ENCODE measurements at places on chromosomes 7 and 10. TPM values are rescaled to one million over a fixed set of nuclear protein-coding genes. Genes with fewer than 3 reads are reported as not detected.

- DNase-seq, result no peak
These were observed 39.8 kb downstream of the EXOC4 start for GRCh38 chr7:133292631-133293030.

DNA sequence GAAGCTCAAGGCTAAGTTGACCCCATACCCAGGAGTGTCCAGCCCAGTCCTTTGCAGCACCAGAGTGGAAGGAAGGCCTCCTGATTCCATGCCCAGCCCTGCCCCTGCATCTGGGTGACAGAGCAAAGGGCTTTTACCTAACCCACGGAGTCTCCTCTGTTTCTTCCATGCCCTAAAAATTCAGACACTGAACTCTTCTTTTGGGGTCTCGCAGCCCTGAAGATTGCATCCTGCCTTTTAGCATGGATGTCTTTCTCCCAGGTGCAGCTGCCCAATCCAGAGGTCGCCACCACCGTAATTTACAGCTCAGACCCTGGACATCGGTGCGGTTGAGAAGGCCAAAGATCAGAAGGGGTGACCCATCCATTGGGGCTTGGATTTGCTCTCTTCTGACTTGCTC lies 50.8 kb downstream of the CXCL12 start:
- DNase-seq, result no peak

GRCh38 chr7:2112261-2113198 lies 120.2 kb downstream of the MAD1L1 start:
- no peak for DNase-seq

DNA sequence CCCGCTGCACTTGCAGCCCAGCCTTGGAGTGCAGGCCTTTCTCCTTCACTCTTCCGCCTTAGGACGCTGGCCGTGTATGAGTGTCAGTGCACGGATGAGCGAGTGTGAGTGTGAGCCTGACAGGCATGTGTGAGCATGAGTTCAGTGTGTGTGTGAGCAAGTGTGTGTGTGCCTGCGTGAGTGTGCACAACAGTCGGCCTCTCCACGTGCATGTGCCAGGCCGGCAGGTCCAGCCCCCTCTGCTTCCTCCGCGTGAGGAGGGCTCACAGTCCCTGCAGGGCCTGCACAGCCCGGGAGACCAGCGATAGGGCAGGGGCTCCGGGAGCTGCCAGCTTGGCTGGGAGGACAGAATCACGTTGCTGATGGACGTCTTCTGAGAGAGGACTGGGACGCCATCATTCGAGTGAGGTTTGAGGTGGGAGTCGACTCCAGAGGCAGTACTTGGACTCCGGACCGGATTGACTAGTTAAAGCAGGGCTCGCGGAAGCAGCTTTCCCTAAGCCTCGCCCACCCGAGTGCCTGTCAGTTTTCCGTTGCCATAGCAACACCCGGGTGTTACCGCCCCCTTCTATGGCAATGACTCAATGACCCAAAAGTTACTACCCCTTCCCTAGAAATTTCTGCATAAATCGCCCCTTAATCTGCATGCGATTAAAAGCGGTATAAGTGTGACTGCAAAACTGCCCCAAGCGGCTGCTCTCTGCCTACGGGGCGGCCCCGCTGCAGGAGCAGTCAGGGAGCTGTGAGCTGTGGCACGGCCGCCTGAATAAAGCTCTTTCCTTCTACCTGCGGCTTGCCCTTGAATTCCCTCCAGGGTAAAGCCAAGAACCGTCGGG lies 19.6 kb upstream of the CFAP46 start:
- no peak for DNase-seq

DNA sequence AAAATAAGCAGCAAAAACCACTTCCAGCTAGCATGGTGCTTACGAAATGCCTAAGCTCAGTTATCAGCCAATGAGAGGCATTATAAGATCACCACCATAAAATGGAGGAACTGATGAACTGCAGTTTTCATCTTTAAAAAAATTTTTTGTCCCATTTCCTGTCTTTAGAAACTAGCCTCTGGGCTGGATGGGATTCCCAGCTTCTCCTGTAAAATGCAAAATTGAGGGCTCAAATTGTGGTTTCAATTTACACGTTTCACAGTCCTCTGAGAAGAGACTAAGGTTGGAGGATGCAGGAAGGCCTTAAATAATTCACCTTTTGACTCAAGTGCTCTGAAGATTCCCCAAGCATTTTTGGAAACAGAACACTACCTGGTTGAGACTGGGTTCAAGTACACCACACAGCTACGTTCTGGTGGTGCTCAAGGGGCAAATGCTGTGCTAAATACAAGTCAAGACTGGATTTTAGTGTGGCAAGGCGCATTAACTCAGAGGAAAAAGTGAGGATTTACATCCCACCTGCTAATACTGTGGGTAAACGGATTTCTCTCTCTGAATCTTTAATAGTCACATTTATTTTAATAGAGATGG lies 951 bp downstream of the ZNF25 start:
- DNase-seq, result no peak

The LIPJ gene
- not detected for total RNA-seq

The ADAMTS14 gene
- 0.45 TPM for total RNA-seq

The WEE2 gene
- not detected for total RNA-seq

The HOXA1 gene
- 1.2 TPM for total RNA-seq

Measured in H4 (cell line).